Natural killer cell (primary cell): ENCODE measurements at places on chromosomes 4 and X.

GRCh38 chr4:102546635-102547034, 45.5 kb downstream of the NFKB1 start:
- DNase-seq: no peak

DNA sequence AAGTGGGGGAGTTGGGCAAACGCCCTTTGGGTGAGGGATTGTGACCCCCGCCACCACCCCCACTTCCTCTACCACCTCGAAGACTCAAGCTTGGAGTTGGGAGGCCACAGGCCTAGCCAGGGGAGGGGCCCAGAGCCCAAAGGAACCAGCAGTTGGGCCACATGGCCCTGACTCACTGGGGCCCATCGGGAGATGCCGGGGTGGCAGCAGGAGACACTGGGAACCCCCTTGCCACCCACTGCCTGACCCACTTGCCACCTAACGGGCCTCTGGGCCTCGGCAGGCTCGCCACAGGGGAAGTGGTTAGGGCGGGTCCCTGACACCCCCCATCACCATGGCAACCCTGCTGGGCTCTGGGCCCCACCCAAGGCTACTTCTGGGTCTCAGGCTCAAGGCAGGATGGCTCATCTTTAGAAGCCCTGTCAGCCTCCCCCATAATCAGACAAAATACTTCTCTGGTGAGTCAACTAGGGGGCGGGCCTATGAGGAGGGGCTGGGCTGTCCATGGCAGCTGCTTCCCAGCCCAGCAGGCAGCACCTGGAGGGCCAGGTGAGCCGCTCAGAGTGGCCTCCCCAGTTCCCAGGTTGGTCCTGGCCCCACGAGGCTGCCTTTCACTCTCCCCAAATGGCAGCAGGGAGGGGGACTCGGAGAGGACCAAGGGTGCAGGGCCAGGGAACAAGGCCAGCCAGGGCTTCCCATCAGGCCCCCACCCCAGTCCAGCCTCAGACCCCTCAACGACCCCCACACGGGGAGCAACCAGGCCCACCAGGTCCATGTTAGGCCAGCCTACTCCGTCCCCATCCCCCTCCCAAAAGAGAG, 5.6 kb downstream of the FLNA start:
- peak; percentile 94 for DNase-seq

DNA sequence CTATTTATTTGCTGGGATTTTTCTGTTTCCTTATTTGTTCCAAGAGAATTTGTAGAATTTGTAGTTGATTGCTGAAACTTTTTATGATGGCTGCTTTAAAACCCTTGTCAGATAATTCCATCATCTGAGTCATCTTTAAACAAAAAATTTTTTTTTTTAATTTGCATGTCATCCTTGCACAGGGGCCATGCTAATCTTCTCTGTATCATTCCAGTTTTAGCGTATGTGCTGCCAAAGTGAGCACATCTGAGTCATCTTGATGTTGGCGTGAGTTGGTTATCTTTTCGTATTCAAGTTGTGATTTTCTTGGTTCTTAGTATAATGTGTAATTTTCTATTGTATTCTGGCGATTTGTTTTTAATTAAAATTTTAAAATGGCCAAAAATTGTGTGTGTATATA, 18.7 kb upstream of the ZNF157 start:
- DNase-seq: no peak

DNA sequence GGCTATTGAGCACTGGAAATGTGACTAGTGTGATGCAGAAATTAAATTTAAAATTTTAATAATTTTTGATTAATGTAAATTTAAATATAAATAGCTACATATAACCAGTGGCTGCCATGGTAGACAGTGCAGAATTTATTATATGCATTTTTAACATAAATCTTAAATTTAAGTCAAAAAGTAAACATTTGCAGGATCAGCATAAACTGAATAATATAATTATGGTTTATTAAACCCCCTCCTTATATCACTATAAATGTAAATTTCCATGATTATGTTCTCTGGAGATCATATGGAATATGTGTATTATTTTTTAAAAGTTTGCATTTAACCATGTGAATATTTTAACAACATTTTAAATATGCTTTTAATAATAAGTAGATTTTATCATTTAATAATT, 155.8 kb downstream of the TEX13C start:
- no peak for DNase-seq

DNA sequence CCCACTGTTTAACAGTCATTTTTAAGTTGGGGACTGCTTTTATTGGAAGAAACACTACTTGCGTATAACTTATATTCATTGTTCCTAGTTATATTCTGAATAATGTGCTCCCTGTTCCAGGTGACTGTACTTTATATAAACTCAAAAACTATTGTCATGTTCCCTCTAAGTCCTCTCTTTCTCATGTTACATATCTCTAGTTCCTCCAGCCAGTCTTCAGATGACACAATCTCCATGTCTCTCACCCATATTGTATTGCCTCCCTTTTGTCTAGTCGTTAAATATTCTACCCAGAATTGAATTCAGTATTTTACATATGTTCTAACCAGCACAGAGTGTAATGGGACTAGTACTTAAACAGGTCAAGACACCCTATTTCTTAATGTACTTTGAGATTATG, 5.3 kb downstream of the VAMP7 start:
- DNase-seq: no peak

DNA sequence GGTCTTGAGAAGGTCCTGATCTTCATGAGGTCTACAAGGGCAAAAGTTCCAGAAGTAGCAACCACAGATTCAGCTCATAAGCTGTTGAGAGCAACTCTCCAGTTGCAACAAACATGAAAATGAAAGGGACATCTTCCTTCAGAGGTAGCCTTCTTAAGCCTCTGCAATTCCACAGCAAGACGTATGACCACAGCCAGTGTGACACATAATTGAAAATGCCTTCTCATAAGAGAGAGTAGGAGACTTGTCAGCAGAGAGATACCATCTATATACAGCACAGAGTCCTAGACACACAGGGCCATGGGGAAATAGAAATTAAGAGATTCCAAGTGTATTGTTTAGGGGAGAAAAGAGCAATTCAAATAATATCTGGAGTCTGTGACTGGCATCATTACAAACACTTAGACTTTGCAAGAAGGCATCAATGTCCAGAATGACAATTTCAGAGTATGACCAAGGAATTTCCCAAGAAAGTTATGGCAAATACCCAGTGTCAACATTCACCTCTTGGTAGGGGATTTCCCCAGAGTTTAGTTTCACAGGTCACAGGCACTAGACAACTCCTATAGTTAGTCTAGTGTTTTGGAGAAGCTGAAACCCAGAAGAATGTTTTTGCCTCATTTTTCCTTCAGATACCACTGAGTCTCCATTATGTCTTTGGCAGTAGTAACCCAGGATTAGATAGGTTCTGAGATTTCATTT, 340.3 kb downstream of the ZNF674 start:
- no peak for DNase-seq

DNA sequence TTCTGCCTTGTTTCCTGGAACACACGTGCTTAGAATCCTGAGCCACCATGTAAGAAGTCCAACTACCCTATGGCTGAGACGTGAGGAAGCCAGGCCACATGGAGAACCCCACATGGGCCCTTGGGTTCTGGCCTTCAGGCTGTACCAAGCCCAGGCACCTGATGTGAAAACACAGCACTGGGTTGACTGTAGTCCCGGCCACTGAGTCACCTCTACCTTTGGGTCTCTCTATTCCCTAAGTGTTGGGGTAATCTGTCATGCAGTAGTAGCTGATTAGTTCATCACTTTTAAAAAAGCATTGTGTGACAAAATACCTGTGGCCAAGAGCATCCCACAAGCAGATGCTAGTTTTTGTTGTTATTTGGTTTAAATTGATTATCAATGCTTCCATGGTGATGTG, 24.3 kb downstream of the CFAP97 start:
- DNase-seq: no peak

- no peak for DNase-seq
These were observed 101.1 kb upstream of the TEX13D start for GRCh38 chrX:124231451-124231759.

GRCh38 chr4:169657470-169658107, 37.2 kb downstream of the CLCN3 start:
- DNase-seq: no peak

GRCh38 chrX:21840193-21840545, 752 bp downstream of the MBTPS2 start:
- peak; percentile 32 for DNase-seq

DNA sequence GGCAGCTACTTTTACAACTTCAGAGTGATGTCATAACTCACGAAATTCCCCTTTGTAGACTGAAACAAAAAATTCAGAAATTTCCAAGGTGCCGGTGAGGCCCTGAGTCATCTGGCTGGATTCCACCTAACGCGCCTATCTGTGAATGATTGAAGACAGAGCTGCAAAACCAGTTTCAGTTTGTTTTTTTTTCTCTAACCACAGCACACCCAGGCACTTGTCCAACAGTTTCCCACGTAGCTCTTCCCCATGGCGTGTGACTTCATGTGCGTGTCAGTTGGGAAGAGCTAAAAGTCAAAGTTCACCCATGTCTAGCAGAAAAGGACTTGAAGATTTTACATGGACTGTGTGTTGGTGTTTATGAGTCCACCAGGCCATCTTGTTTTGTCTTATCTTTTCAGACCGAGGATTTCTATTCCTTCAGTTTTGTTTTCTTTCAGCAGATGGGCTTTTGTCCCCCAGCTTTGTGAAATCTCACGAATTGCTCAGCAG, 16.4 kb downstream of the TCEANC start:
- DNase-seq: peak; percentile 83

GRCh38 chrX:147803948-147804347, 107.8 kb upstream of the FMR1 start:
- peak; percentile 15 for DNase-seq

DNA sequence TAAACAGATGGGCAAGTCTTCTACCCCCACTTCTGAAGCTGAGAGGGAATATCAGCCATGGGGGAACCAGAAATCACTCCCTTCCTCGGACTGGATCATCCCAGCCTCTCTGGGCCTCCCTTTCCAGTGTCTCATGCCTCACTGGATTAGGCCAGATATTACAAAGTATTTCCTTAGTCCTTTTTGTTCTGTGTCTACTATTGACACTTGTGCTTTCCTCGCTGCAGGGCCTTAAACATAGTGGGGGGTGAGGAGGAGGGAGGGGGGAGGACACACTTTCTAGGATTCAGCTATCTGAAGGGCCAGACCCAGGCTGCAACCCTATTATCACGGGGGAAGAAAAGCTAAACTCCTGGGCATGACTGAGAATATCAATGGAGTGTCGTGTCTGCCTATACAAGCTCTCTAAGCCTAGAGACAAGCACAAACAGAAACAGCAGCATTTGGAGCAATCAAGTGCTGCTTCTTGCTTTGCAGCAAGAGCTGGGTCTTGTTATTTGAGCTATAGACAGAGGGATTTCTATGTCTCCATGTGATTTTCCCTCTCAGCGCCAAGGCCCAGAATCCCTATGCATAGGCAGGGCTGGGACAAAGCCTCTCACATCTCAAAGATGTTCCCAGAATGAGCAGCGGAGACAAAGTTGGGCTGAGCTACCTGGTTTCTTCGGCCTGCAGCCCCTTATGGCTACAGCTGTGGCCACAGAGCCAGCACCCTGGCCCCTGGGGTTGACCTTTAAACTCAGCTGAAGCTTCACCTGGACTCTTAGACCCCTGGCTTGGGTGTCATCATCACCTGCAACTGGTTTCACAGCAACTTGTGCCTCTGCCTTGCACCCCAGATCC, 20.2 kb downstream of the PJA1 start:
- no peak for DNase-seq

- no peak for DNase-seq
These were observed 102.9 kb downstream of the TEX13A start for GRCh38 chrX:105117621-105118020.

DNA sequence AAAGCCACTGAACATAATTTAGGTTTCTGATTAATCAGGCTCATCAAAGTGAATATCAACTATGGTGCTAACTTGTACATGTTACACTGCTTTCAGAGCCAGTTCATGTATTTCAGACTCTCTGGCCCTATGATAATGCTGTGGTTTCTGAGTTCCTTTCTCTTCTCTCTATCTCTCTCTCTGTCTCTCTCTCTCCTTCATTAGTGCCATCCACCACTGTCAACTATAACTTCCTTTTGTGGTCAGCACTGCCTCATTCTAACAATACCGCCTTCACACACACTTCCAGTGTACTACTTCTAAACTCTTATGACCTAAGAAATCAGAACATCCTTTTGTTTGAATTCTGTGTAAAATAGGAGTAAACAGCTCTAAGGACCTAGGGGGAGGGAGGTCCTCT, 907.1 kb downstream of the RPA4 start:
- no peak for DNase-seq

GRCh38 chr4:57103051-57103450, 7.1 kb downstream of the IGFBP7 start:
- no peak for DNase-seq

DNA sequence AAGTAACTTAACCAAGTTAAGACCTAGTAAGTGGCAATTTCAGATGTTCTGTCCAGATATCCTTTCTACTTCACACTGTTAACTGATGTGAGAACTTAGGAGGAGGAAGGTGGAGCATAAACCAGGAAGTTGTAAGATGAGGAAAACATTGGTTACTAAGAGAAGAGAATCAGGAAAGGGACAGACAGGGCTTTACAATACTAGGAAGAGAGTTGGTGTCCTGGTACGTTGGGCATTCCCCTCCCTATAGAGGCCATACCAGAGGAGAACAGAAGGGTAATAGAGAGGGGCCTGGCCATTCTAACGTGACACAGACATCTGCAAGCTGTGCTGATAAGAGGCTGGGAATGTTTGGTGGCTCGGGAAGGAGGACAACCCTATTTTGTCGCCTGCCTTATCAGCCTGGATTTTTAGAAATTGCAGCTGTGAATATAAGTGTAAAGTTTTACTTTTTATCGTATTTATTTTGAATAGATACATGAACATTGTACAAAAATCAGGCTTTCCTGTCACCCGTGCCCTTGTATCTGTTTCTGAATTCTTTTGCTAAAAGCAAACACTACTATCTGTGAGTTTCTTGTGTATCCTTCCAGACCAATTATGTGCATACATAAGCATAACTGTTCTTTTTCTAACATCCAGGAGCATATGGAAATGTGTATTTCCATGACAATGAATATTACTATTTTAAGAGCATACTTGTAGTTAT, 53.5 kb upstream of the HPRT1 start:
- DNase-seq: no peak

- DNase-seq: no peak
These were observed 40.5 kb upstream of the BMP3 start for GRCh38 chr4:80989921-80990544.

DNA sequence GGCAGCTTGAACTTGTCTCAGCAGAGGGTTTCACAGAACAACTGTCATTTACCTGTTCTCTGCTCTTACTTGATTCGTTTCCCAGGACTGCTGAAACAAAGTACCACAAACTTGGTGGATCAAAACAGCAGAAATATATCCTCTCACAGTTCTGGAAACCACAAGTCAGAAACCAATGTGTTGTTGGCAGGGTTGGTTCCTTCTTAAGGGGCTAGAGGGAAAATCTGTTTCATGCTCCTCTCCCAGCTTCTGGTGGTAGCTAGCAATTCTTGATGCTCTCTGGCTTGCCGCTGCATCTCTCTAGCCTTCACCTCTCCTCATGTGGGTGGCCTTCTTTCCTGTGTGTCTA, 4.7 kb downstream of the TLR8 start:
- DNase-seq: no peak

DNA sequence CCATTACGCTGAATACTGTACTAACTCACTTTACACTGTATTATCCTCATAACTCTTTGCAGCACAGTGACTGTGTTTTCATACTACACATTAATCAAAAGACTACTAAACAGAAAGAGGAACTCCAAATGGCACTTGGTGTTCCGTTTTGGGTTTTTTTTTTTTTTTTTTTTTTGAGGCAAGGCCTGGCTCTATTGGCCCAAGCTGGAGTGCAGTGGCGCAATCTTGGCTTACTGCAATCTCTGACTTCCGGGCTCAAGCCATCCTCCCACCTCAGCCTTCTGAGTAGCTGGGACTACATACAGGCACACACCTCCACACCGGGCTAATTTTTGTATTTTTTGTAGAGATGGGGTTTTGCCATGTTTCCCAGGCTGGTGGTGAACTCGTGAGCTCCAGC, 10.7 kb downstream of the KLHL8 start:
- peak; percentile 27 for DNase-seq
